NCI-H1092 treated with DMSO at 0.1 percent for 48 hours (cell line): ENCODE measurements at places on chromosomes 13 and 19.

DNA sequence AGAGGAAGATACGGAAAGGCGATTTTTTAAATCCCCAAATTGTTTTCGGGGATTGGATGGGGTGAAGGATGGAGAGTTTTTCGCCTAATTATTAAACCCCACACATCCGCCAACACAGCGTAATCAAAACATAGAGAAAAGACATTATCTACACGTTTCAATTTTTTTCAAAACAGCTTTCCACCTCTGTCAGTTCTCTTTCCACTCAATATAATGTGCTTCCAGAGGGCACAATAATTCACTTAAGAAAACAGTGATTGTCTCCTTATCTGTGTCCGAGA, 435 bp upstream of the OBI1 start:
- no peak for DNase-seq

DNA sequence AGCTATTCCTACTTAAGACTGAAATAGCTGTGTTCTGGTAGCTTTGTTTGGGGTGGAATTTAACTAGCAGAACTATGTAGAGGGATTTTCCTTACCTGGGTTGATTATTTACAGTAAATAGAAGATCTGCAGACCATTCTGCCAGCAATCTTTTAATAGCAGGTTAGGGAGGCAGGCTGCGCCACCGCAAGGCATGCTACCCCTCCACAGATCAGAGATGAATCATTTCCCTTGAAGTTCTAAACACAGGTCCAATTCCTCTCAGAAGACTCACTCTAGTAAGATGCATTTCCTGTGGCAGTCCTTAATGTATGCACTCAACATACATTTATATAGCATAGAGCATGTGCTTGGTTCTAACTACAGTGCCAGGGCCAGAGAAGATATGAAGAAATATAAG, 109.0 kb downstream of the TNFRSF19 start:
- DNase-seq: no peak

- DNase-seq: no peak
Observed at GRCh38 chr13:100815476-100816046, 141.0 kb upstream of the TMTC4 start.

DNA sequence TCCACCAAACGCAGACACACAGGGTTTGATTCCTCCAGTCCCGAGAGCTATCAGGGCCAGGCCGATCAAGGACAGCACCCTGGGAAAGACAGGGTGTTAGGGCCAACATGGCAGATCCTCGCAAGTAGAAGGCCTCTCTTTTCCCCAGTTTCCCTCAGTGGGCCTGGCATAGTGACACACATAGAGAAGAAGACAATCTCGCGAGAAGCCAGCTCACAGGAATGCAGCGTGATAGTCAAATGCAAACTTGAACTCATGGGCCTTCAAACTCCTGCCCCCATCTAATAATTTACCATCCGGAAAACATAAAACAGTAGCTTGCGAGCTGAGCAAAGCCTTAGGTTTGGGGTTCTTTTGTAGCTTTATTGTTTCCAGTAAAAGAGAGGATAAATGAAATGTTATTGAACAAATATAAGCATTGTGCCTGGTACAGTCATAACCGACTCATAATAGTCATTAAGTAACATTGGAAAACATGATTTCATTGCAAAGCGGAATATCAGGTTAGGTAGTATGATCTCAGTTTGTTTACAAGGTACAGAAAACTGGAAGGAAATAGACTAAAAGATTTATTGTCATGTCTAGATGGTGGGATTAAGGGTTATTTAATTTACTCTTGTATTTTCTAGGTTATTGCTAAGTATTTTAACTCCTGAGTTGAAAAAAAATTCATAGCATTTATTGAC, 30.5 kb downstream of the SLC15A1 start:
- DNase-seq: no peak

DNA sequence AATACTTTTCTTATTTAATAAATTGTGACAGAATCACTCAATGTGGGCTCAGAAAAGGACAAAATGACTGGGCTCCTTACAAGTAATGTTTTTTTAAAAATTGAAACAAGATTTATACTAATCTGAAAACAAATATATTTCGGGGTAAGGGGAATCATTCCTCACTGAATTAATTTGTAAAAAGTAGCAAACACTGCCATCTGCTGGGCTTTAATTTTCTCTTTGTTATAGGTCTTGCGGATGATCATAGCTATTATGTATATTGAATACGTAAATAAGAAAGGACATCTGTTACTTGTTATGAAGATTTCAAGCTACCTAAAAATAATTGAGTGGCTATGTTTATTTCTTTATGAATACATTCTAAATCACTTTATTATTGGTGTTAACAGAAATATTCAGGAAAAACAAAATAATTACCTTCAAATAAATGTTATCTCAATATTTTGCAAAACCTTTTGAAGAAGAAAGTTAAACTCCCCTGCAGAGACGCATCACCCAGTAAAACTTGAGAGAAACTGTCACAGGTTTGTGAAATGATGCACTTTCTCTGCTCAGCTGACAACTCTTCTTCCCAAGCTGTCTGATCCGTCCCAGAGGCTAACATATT, 17.8 kb upstream of the ENOX1 start:
- DNase-seq: peak; percentile 73

GRCh38 chr19:30056580-30056979, 114.5 kb downstream of the URI1 start:
- no peak for DNase-seq

DNA sequence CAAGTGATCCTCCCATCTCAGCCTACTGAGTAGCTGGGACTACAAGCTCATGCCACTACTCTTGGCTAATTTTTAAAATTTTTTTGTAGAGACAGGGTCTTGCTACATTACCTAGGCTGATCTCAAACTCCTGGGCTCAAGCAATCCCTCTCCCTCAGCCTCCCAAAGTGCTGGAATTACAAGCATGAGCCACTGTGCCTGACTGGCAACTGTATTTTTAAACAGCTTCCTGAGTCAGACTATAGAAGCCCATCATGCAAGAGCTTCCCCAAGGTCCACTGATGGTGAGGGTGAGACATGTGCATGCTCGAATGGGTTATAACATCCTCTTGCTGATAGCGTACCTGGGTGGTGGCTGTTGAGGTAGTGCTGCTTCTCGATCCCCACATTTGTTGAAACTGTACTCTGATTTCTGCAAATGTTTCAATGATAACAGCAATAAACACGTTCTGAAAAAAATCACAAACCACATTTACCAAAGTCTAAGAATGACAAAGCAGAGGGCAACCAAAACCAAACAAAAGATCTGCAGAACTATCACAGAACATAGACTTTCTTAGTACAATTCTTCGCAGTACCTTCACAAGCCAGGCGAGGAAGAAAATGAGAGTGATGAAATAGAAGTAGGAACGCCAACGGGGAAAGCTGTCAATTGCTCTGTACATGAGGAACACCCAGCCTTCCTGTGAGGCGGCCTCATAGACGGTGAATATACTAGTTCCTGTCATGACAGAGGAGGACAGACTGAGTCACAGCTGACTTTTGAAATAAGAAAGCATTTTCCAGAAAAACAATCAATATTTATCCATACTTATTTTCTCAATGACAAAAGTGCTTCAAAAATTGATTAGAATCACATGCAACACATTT, 124.4 kb downstream of the NALCN start:
- no peak for DNase-seq

DNA sequence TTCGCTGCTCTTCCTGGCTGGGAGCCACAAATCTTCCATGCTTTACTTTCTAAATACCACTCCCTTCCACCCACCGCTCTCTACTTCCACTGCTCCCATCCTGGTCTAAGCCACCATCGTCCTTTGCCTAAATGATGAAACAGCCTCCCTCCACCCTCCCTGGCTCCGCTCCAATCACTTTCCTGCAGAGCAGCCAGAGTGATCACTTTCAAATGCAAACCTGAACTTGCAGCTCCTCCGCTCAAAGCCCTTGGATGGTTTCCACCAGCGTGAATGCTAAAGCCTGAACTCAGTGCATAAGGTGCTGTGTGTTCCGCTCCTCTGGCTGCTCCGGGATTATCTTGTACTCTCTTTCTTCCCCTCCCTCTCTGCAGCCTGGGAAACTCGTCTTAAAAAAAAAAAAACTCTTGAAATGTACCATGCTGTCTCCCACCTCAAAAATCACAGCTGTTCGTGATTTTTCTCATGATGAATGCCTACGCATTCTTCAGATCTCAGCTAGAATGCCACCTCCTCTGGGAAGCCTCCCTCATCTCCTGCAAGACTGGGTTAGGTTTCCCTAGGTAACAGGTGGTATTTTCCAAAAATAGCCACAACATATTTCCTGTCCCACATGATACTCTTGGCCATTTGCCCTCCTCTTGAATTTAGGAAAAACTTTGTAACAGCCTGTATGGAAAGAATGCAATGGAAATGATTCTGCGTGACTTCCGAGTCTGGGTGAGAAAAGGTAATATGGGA, 3.7 kb upstream of the SIN3B start:
- peak; percentile 23 for DNase-seq

DNA sequence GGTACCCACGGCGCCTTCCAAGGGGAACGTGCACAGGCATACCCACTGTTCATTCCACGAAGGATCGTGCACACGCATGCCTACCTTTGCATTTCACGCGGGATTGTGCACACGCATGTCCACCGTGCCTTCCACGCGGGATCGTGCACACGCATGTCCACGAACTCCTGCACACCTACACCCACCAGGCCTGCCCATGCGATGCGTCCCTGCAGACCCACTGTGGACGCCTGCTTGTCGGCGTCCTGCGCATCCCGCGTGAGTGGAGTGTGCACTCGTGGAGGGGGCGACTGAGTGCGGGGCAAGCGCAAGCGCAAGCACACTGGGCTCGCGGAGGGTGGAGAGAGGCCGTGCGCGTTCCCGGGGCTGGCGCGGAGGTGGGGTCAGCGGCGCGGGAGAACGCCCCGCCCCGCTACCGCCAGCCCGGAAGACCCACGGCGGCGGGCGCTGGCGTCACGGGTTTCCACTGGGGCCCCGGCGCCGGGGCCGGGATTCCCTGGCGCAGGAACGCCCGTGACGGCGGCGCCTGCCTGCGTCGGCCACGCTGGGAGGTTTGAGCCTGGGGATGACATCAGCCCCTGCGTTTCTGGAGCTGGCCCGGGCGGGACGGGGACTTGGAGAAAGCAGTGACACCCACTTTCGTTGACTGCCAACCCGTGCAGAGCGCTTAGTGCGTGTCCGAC, 18.7 kb downstream of the GADD45B start:
- no peak for DNase-seq

GRCh38 chr13:26502826-26503225, 54.7 kb upstream of the WASF3 start:
- DNase-seq: no peak

DNA sequence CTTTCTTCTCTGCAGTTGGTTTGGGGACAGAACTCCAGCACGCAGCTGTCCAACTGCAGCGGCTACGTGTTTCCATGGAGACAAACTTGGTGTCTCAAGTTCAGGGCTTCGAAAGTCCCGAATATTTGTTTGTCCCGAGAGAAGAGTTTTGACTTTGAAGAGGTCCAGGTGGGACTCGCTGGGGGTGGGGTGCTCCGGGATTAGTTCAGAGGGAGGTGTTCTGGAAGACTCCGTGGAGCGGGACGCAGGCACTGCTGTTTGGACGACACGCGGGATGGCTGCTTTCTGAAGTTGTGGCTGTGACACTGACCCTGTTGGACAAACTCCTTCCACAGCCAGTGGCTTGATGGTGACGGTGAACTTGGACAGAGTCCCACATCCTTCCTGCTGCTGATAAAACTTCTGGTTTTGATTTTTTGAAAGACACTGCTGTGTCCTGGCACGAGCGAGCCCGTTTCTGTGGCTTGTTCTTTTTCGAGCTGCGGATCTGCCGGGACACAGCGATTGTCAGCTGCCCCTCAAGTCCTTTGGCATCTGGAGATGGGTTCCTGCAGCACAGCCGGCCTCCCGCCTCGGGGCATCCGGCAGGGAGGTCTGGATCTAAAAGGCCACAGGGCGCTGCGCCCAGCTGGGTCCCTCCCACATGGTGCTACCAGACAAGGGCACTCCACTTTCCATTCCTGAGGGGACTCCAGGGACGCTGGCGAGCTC, 15.9 kb upstream of the RANBP3 start:
- DNase-seq: no peak

- no peak for DNase-seq
Observed at GRCh38 chr13:39876258-39876657, 220.8 kb downstream of the COG6 start.

GRCh38 chr13:97069050-97069815, 75.0 kb upstream of the OXGR1 start:
- DNase-seq: peak; percentile 70

GRCh38 chr19:16771618-16772017, 52.0 kb downstream of the NWD1 start:
- peak; percentile 65 for DNase-seq

- DNase-seq: peak; percentile 90
Observed at GRCh38 chr13:99658261-99658991, 157.2 kb downstream of the TM9SF2 start.

GRCh38 chr13:76889254-76889653, 3.0 kb upstream of the KCTD12 start:
- no peak for DNase-seq

DNA sequence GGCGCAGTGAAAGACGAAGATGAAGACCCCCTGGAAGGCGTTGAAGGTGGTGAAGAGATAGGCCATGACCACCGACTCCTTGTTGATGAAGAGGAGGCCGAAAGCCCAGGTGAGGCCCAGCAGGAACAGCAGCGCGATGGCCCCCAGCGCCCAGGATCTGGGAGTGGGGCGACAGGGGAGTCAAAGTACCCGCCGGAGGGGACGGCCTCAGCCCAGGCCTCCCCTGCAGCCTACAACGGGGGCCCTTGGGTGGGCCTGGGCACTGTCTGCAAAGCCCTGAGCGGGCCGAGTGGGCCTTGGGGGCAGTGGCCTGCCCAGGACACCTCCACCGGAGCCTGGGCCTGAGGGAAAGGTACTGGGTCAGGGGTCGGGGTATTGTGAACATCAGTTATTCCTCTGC, 19.0 kb upstream of the ASF1B start:
- no peak for DNase-seq

- no peak for DNase-seq
Observed at GRCh38 chr13:65631078-65631477, 1599.1 kb downstream of the PCDH9 start.

GRCh38 chr19:18590273-18591272, 2.0 kb downstream of the REX1BD start:
- DNase-seq: peak; percentile 29

DNA sequence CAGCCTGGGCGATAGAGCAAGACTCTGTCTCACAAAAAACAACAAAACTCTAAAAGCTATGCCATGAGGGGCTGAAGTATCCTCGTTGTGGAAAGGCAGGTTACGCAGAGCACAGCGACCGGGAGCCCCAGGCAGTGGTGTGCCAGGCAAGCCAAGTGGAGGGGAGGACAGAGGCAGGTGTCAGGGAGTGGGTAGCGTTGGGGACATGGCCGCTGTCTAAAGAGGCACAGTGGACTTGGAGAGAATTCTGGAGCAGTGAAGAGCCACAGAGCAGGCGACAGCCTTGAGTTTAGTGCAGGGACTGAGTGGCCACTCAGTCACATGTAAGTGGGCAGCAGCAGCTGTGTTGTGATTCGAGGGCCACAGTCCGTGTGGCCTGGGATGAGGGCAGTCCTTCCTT, 541.7 kb downstream of the FGF9 start:
- DNase-seq: no peak

GRCh38 chr19:36182612-36183244, 30.5 kb upstream of the COX7A1 start:
- no peak for DNase-seq

GRCh38 chr13:96431044-96431581, 341.2 kb downstream of the HS6ST3 start:
- no peak for DNase-seq

GRCh38 chr19:10928563-10929401, at the start of the genes TIMM29 and YIPF2:
TIMM29 (plus strand) TSS chr19:10928811; CDS start chr19:10928823, 12 bp downstream.
YIPF2 (minus strand) TSS chr19:10928639; CDS start chr19:10928410, 229 bp downstream.
- DNase-seq: peak; percentile 98

- no peak for DNase-seq
Observed at GRCh38 chr19:1130771-1131717, 27.2 kb downstream of the GPX4 start.

GRCh38 chr13:99974939-99975561, 3.5 kb upstream of the ZIC5 start:
- no peak for DNase-seq

- DNase-seq: no peak
Observed at GRCh38 chr19:288911-289310, 2.3 kb downstream of the PLPP2 start.
